ENCODE measurements at places on chromosomes 2 and 18.

GRCh38 chr2:17538022-17538843, 2.3 kb upstream of the VSNL1 start:
- DNase-seq: no peak

DNA sequence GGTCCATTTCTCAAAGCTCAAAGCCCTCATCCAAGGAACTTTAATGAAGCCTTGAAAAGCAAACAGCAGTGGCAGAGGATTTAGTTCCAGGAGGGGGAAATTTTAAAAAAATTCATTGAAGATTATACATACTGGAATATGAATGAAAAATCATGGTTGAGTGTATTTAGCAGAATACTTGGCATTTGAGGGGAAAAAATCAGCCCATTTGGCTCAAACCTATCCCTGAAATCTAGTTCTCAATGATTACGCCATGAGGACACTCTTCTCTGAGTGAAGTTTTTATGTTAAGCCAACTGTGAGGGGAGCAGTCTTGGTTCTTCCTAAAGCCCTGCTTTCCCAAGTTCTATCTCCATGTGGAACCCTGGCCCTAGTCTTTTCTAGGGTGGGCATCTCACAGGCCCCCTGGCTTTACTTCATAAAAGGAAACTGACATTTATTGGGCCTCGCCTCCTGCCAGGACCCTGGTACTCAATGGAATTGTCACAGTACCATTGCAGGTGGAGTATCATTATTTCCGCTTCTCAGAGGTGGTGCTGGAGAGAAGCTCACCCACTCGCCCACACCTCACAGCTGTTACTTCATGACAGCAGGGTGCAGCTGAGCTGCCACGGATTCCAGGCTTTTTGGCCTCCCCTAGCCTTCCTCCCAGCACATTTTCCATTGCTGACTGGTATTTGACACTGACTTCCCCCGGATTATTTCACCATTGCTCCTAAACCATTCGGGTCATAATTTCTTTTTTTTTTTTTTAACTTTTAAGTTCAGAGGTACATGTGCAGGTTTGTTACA, 56.8 kb downstream of the NXPH2 start:
- DNase-seq: no peak

DNA sequence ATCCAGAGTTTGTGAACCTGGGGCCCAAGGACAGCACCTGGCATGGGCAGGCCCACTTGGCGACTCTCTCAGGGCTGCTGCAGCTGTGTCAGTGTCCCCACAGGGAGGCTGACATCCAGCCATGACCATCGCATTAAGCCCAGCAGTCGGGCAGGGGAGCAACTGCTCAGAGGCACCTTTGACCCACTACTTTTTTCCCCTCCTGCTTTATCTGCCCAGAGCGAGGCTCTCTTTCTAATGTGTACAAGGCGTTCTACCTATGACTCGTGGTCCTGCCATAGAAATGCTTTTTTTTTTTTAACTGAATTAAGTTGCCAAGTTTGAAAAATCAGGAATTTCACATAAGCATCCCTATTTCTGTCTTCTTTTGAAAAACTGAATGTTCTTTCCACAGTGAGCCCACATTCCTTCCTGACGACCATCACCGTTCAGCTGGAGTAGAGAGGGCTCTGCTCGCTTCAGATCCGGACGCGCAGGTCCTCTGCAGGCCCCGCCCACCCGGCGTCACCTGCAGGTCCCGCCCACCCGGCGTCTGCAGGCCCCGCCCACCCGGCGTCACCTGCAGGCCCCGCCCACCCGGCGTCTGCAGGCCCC, 403 bp upstream of the CLUL1 start:
- no peak for DNase-seq

DNA sequence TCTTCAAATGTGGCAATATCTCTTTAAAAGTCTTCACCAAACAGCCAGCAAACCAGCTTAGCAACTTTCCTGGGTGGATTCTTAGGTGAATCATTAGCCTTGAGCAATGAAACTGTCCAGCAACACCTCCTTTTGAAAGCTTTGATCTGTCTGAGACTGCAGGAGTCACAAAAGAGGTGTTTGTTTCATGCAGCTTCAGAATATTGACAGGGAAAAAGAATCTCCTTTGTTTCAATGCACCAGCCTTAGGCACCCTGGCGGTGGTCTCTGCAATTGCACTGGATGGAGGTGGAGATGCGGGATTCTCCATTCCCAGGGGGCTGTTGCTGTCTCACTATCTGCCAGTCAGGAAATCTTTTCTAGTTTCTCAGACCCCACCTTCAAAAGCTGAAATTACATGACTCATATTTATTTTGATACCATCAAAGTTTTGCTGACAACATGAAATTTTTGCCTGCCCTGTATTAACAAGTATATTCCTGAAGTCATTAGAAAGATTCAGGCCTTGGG, 76.0 kb upstream of the DSG1 start:
- no peak for DNase-seq

DNA sequence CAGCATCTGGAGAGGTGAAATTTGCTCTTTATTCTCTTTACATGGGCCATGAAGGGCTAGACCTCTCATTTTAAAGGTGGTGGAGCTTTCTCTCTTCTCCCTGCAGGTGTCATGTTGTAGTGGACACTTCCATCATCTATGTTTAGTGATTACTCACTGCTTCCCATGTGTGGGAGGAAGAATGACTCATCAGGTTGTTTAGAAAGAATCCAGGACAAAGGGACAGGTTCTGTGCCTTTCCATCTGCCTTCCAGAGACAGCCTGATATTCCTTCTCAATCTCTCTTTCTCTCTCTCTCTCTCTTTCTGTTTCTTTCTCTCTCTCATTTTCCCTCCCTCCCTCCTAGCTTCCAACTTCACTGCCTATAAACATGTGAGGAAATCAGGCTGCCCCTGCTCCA, 38.7 kb downstream of the SCG2 start:
- DNase-seq: no peak

Data from activated CD8-positive, alpha-beta memory T cell treated with anti-CD3 and anti-CD28 coated beads for 1 hour (primary cell).